Left cardiac atrium (tissue), 4 donors: ENCODE measurements at places on chromosomes 3 and 15.
A peak's percentile ranks its signal among the peaks of the same experiment; 100 is the strongest.

DNA sequence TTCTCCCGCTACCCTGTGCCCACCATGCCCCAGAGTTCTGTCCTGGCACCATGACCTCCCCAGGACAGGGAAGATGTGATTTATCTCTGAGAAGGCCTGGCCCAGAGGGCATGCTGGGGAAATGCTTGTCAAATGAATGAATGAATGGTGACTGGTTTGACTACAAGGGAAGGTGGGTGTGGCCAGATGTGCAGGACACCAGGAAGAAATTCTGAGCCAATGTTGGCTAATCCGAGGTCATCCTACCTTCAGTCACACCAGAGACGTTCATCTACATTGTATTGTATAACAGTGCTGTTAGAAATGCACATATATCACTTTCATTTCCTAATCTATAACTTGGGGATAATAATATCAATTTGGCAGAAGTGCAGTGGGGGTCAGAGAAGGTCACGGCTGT lies 138.4 kb downstream of the FAM43A start:
- no peak for DNase-seq

GRCh38 chr15:48674876-48675275 lies 29.4 kb upstream of the FBN1 start:
- DNase-seq = no peak

DNA sequence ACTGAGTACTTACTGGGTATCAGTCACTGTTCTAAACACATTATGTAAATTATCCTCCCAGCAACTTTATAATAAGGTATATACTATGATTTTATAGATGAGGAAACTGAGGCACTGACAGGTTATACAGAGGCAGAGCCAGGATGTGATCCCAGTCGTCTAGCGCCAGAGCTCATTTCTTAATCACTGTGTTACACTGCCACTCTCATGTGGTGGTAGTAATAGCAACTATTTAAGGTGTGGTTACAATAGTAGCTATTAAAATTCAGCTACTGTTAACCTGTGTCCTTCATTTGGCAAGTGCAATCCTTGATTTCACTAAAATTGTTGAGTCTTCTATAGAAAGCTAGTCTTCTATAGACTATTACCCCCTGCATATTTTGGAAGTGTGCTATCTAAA lies 43.1 kb upstream of the TRPC1 start:
- DNase-seq = no peak

DNA sequence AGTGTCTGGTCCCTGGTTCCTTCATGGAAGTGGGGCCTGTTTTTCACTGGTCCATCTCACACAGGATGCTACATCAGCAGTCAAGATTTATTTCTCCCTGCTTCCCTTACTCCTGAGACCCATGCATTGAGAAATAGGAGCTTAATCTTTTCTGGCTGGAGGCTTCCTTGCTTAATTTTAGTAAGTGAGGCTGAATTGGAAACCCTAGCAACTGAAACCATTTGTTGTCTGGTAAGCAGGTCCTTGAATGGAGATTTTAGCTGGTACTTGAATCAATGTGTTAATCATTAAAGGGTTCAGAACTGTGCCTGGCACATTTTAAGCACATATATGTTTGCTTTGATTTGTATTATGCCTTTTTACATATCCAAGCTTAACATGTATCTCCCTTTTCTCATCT lies 20.2 kb upstream of the MEF2A start:
- no peak for DNase-seq

DNA sequence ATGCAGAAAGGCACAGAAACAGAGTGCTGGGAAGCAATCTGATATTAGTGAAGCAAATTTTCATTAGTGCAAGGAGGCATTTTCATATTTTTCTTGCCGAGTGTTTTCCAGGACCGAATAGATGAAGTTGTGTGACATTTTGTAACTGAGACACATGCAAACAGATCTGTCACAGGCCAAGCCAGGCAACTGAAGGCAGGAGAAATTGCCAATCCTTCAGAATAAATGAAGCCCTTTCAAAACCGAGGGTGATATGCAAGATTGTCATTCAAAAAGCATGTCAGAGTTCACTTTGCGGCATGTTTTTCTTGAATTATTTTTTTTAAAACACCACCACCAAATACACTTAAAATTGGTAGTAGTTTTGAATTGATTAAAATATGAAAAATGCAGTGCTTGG lies 6.2 kb downstream of the LMOD3 start:
- DNase-seq = no peak

DNA sequence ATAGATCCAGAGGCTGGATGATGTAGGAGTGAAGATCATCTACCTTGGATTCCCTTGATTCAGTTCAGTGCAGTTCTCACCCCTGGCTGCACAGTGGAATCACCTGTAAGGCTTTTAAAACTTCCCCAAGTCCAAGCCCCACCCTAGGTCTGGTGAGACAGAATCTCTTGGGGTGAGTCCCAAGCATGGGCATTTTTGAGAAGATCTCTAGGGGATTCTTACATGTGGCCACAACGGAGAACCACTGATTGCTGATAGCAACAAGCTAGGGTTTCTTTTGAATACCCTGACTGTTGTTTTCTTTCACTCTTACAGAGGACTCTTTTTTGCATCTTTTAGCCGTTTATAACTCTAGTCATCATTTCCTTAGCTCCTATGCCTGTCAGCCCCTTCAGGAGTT lies 204.9 kb upstream of the RASGRP1 start:
- DNase-seq = no peak

DNA sequence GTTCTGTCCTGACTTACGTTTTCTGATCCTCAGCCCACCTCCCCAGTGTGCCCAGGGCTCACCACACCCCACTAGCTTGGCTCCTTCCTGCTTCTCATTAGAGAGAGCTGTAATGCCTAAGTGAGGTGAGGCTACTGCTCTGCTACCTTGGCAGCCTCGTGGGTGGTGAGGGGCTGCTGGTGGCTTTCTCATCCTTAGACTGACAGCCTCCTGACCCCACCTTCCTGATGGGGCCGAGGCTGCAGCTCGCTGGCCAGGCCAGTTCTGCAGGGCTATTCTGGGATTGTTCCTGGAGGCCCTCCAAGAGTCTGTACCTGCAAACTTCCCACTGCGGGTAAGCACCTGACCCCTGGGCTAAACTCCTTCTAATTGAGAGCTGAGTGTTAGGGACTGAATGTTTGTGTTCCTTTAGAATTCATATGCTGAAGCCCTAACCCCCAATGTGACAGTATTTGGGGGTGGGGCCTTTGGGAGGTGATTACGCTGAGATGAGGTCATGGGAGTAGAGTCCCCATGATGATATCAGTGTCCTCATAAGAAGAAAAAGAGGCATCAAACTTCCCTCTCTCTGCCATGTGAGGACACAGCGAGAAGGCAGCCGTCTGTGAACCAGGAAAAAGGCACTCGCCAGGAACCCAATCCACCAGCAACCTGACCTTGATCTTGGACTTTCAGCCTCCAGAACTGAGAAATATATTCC lies 38.1 kb upstream of the IQSEC1 start:
- DNase-seq = peak; percentile 5

- no peak for DNase-seq
These were observed 158.5 kb upstream of the TPM1 start for GRCh38 chr15:62883938-62884479.

- DNase-seq = no peak
These were observed 149.0 kb downstream of the SERPINI1 start for GRCh38 chr3:167884481-167884880.

DNA sequence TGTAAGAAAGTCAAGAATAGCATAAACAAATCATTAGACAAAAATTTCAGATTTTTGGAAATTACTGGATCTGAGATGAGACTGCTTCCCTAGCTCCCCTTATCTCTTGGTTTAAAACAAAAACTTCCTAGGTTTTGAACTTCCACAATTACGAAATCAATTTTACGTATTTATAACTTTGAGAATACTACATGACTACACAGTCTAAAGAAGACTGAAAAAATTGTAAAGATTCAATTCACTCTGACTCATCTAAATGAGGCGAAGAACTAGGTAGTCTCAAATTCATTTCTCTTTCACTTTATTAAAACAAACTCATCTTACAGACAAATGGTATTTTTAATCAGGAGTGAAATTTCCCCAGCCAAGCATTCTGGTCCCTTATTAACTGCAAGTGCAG lies 10.3 kb downstream of the CCDC54 start:
- DNase-seq = no peak

- DNase-seq = no peak
These were observed 224.2 kb downstream of the BCHE start for GRCh38 chr3:165613014-165613413.

GRCh38 chr3:122562923-122563716 lies 980 bp downstream of the PARP9 start:
- DNase-seq = no peak

- no peak for DNase-seq
These were observed 2.2 kb upstream of the ANKDD1A start for GRCh38 chr15:64909546-64909945.

- no peak for DNase-seq
These were observed 293.0 kb upstream of the TLE3 start for GRCh38 chr15:70390723-70391122.

DNA sequence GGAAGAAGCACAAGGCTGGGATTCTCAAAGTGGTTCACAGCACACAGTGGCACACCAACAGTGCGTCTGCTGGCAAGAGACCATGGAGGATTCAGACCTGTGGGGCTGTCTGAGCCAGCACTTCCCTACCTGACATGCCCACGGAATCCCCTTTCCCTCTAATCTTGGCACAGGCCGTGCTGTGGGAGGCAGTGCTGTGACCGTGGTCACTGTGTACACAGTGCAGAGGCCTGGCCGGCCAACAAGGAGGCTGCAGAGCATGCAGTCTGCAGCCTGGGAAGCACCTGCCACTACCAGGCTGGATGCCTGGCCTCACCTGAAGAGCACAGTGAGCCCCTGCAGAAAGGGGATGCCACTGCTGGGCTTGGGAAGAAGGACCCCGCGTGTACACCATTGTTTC lies 301.0 kb upstream of the LYSMD4 start:
- no peak for DNase-seq

GRCh38 chr3:175608356-175608755 lies 749.2 kb downstream of the NAALADL2 start:
- no peak for DNase-seq

- DNase-seq = no peak
These were observed 320.2 kb upstream of the TBC1D5 start for GRCh38 chr3:18062657-18063025.

DNA sequence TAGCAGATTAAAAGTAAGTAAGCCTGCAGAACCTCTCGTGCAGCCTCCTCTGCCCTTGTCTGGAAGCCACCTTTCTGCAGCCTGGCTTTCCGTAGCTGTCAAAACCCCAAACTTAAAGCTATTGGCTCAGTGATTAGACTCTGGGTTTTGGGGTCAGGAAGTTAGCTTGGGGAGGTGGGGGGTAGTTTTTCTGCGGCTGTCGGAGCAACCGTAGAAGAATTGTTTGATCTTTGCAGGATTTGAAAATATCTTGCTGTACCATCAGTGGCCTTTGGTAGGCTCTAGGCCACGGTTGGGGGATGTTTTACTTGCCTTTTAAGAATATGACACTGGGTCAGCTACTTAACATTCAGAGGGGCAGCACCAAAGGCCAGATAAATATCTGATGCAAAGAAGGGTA lies 88.4 kb upstream of the RASGRP1 start:
- DNase-seq = no peak

DNA sequence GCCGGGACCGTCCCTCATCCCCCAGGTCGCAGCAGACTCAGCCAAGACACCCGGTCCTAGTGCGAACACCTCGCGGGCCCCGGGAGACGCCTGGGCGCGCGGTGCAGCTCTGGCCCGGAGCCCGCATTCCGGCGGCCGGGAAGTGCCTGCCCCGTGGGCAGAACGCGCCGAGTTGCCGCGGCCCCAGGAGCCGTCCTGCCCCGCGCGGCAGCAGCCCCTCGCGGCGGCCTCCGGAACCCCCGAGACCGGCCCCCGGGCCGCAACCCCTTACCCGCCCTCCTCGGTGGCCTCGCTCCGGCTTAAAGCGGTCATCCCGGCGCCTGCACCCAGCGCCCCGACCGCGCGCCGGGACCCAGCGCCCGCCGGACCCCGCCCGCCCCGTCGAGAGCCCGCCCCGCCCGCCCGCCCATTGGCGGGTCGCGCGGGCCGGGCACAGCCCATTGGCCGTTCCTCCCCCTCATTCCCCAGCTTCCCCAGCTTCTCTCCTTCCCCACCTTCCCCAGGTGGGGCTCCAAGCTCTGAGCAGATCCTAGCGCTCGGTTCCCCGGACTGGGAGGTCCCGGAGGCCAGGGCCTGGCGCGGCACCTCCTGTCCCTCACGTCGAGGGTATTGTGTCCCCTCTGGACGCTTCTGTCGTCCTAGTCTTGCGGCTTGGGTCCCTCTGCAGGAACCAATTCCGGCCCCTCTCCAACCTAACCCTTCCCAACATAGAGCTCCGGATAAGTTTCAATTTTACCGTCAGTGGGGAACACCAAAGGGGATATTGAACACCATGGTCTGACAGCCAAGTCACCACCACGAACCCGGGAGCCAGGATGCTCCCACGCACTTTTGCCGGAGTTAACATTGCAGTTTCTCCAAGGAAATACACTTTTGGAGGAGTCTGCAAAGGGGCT lies at the start of gene GRAMD2A:
TSS of gene GRAMD2A (minus strand) at position 328 of the 896 bp plus-strand sequence.
- DNase-seq = no peak

DNA sequence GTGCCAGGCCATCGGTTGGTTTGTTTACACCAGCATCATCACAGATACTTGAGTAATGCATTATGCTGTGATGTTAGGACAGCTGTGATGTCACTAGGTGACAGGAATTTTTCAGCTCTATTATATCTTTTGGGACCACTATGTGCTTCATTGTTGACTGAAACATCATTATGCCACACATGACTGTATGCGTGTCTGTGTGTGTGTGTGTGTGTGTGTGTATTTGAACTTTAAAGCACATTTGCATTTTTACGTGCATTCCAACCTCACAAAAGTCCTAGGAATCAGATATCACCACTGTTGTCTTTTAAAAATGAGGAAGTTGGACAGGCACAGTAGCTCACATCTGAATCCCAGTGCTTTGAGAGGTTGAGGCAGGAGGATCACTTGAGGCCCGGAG lies 223.0 kb downstream of the TBL1XR1 start:
- DNase-seq = no peak

GRCh38 chr3:139797724-139798343 lies 120.1 kb upstream of the NMNAT3 start:
- peak; percentile 37 for DNase-seq

DNA sequence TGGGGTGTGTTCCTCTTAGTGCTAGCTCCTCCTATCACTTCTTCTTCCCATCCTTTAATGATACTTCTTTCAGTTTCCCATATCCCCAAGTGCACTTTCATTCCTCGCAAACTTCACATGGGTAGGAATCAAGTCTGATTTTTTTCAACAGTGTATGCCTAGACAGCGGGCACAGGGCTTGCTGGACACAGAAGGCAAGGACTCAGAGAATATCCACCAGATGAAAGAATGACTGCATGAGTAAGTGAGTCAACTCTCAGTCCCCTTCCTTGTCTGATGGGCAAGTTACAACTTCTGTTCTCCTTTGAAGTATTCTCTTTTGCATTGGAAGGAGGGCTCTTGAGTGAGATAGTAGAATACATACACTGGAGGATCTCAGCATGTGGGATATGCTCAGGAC lies 3.1 kb upstream of the SQOR start:
- DNase-seq = no peak
